Memory B cell (primary cell): ENCODE measurements at places on chromosomes 5 and 9.
A peak's percentile ranks its signal among the peaks of the same experiment; 100 is the strongest.

DNA sequence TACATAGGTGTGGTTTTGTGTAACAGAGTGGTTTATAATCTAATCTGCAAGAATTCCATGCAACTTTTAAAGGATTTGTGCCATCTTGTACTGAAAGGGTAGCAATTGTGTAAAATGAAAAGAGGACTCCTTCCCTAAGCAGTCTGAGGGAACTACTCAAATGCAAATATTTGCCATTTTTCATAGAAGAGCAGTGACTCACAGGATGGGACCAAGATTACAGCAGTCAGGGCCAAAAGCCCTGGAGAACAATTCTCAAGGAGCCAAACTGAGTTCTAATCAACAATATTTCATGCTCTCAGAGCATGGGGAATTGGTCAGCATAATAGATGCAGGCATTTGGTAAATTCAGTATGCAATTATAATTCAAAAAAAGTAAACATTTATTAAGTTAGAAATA lies 495.8 kb downstream of the CHSY3 start:
- no peak for DNase-seq

DNA sequence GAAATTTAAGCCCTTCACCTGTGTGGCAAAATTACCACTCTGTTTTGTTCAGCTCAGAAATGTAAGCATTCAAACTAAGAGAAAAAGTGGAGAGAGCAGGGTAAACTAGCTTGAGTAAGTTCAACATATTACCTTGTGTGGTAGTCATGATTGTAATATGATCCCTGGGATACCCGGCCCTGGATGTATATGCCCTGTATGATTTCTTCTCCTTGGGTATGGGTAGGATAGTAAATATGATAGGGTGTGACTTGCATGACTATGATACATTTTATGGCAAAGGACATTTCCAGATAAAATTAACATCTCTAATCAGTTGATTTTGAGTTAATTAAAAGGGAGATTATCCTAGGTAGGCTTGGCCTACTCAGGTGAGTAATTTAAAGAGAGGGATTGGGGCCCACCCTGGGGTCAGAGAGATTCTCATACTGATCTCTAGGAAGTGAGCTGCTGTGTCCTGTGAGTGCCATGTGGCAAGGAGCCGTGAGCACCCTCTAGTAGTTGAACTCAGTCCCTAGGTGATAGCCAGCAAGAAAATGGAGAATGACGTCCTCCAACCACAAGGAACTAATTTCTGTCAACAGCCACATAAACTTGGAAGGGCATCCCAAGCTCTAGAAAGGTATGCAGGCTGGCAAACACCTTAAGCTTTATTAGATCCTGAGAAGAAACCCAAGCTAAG lies 62.2 kb upstream of the ANXA1 start:
- DNase-seq: no peak

- DNase-seq: peak; percentile 60
These were observed 15.0 kb upstream of the PTBP3 start for GRCh38 chr9:112348257-112349007.

- DNase-seq: no peak
These were observed 71.8 kb downstream of the EFNA5 start for GRCh38 chr5:107598958-107599357.

GRCh38 chr5:57816108-57816507 lies 333.5 kb upstream of the ACTBL2 start:
- DNase-seq: no peak

- DNase-seq: no peak
These were observed 302.4 kb downstream of the ATPSCKMT start for GRCh38 chr5:9947225-9947714.

DNA sequence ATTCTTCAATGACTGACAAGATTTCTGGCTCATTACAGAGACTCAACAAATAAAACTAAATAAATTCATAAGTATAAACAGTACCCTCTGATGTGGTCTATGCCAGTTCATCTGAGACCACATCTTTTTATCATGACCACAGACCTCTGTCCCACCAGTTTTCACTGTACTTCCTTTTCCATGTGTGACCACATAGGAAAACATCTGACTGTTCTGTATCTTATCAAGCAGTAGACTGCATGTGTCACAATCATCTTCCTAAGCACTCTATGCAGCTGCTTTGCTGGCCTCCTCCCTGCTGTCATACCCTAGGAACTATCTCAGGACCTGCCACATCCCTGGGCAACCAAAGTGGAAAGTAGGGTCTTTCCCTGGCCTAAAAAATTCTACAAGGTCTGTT lies 205.0 kb upstream of the ZNF462 start:
- no peak for DNase-seq

- no peak for DNase-seq
These were observed 37.2 kb upstream of the UBAP2 start for GRCh38 chr9:34085581-34086500.

GRCh38 chr5:93602241-93603077 lies 19.4 kb downstream of the NR2F1 start:
- DNase-seq: no peak

DNA sequence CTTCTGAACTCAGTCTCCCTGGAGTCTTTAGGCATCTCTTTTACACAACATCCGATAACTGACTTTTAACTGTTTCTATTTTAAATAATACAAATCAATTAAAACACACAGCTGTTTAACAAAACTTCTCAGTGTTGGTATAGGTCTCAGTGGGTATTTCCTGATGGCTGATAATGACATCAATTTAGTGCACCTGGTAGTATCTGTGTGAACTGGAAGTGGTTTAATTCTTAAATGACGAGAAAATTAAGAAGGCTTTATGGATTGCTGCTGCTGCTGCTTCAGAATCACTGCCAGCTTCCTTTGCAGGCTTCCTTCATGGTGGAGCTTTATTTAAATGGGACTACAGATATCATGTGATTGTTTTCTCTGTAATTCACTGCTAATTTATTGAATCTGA lies 92.3 kb downstream of the RPS23 start:
- DNase-seq: no peak

DNA sequence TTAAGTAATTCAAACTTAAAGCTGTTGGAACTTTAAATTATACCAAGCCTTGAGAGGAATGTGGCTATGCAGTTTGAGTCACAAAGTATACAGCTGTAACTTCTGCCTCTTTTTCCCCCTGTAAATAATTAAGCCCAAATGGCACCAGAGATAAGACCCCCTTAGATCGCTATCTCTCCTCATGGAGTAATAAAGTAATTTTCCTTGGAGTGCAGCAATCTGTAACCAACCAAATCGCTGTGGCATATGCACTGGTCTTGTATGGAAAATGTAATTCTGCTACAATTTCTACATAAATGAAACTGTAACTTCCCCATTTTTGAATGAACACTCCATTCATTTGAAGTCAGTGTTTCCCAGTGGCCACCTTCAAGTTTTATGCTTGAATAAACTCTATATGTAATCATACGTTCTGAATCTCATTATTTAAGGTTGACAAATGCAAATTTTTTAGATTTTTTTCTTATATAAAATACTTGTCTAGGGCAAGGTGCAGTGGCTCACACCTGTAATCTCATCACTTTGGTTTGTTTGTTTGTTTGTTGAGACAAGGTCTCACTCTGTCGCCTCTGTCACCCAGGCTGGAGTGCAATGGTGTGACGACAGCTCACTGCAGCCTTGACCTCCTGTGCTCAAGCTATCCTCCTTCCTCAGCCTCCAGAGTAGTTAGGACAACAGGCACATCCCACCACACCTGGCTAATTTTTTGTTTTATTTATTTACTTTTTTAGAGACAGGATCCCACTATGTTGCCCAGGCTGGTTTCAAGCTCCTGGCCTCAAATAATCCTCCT lies 12.3 kb downstream of the SUSD1 start:
- no peak for DNase-seq
